Pulmonary artery endothelial cell (primary cell): ENCODE measurements at places on chromosomes 6 and 20. TPM values are rescaled to one million over a fixed set of nuclear protein-coding genes. Genes with fewer than 3 reads are reported as not detected.

HUS1B gene
- total RNA-seq: 0.71 and 0.73 TPM in 2 replicates

FOXP4 gene
- total RNA-seq: 2.9 and 3.1 TPM in 2 replicates

RSPH3 gene
- 1.5 and 1.6 TPM in 2 replicates for total RNA-seq

OXT gene
- not detected in 2 replicates for total RNA-seq

TP53TG5 gene
- not detected in 2 replicates for total RNA-seq

SNX21 gene
- total RNA-seq: 20.8 and 22.7 TPM in 2 replicates

- no peak for DNase-seq
These were observed 583.3 kb downstream of the TENT5A start for GRCh38 chr6:81169166-81169565.

GRCh38 chr20:35883336-35883777 is 70.9 kb downstream of the SCAND1 start:
- DNase-seq: no peak

DNA sequence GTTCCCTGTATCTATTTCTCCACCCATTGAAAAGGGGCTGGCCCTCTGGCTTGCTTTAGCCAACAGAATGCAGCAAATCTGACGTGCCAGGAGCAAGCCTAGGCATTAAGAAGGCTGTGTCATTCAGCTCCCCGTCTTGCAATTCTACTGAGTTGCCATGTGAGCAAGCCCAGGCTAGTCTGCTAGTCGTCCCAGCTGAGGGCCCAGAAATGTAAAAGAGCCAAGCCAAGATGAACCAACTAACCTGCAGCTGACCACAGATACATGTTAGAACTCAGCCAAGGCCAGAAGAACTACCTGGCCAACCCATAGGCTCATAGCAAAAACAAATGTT is 30.1 kb downstream of the PREP start:
- DNase-seq: no peak

GRCh38 chr6:144696610-144697368 is 411.7 kb downstream of the UTRN start:
- DNase-seq: no peak

- DNase-seq: no peak
These were observed 92.7 kb upstream of the DTNBP1 start for GRCh38 chr6:15755526-15755925.

- peak; percentile 20 for DNase-seq
These were observed 201.8 kb upstream of the LRFN2 start for GRCh38 chr6:40788661-40789655.

GRCh38 chr6:38937839-38938613 is 110.6 kb upstream of the GLP1R start:
- no peak for DNase-seq

GRCh38 chr6:158648682-158649131 is 1.1 kb upstream of the SYTL3 start:
- no peak for DNase-seq

DNA sequence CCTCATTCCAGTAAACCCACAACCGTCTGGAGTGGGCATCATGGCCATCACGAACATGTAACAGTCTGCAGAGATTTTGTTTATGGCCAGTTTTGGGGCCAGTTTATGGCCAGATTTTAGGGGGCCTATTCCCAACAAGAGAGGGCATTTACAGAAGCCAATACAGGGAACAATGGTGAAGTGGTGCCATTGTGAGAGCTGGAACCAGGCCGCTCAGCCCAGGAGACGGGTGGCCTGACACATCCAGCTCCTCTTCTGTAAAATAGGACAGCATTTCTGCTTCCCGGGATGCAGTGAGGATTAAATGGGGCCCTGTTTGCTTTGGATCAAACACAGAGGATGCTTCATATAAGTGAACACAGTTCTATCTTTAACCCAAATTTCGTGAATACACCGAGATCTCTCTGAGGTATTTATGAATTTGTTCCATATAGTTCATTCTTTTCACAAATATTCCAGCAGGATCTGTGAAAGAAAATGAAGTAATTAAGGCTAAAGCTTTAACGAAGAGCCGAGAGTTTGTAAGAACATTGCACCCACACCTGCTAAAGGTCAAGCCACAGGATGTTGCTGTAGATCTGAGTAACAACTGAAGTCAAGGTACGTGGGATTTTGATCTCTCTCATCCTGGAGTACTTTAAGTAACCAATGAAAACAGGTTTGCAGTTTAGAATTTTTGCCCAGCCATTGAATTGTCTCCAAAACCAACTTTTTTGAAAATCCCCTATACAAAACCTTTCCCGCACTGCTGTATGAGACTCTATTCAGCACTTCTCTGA is 14.5 kb upstream of the SIRPG start:
- DNase-seq: no peak

- no peak for DNase-seq
These were observed 11.1 kb upstream of the VAPB start for GRCh38 chr20:58377766-58378401.

- peak; percentile 78 for DNase-seq
These were observed 45.5 kb downstream of the ANKS1A start for GRCh38 chr6:34934516-34934915.

GRCh38 chr20:46433051-46433450 is 26.6 kb upstream of the ELMO2 start:
- DNase-seq: no peak

- DNase-seq: no peak
These were observed at the start of gene TUBB2A for GRCh38 chr6:3157131-3157933. Gene TUBB2A, minus strand, starts transcription at chr6:3157544. Its CDS starts 81 bp downstream, at chr6:3157463.

- no peak for DNase-seq
These were observed 384.4 kb downstream of the BMP2 start for GRCh38 chr20:7151676-7152470.

DNA sequence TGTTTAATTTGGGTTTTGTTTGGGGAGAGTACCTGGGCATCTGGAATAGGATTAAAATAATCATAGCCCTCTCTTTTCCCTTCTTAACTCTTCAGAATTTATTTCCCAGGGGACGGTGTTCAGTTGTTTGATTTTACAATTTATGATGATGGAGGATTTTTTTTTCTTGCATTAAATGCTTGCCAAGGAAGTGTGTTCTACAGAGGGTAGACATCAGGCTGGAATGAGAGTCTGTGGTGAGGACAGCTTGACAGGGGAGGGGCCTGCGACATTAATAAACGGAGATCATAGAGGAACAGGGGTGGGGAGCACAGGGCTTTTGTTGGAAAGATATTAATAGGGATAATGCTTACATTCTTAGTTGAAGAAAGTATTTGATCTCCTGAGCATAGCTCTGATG is 297.5 kb downstream of the CLIC5 start:
- no peak for DNase-seq

- no peak for DNase-seq
These were observed 250.5 kb downstream of the ESR1 start for GRCh38 chr6:152057832-152058498.

- DNase-seq: no peak
These were observed 70.1 kb upstream of the RPS6KA2 start for GRCh38 chr6:166697113-166697512.

DNA sequence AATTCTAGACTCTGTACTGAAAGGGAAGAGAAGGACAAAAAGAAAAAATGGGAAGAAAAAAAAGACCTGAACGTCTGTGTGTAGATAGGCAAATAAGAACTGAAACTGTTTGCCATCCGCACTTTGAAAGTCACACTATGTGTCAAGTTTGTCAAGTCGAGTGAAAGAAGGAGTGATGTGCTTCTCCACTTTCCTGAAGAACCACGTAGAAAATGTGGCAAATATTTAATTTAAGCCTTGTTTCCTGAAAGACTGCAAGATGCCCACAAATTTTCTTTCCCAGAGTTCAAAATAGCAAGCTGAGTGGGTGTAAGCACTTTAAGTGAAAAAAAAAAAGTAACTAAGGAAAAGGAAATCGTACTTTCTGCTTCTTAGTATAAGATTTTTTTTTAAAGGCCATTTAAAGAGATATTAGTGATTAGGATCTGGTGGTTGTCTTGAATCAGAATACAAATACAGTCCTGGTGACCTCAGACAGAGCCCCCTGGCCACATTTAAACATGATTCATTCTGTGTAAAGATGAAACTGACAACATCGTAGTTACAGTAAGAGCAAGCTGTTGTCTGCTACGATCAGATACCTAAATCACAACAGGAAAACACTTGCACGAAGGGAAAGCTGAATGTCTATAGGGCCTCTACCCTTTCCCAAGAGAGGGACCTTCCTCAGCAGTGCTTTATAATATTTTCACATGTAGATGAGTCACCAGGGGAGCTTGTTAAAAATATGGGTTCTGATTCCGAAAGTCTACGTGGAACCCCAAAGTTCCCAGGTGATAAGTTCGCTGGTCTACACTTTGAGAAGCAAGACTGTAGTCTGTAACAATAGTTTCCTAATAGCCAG is 102.3 kb downstream of the HIVEP2 start:
- peak; percentile 26 for DNase-seq

- no peak for DNase-seq
These were observed 147.8 kb upstream of the INSM1 start for GRCh38 chr20:20220134-20220533.

DNA sequence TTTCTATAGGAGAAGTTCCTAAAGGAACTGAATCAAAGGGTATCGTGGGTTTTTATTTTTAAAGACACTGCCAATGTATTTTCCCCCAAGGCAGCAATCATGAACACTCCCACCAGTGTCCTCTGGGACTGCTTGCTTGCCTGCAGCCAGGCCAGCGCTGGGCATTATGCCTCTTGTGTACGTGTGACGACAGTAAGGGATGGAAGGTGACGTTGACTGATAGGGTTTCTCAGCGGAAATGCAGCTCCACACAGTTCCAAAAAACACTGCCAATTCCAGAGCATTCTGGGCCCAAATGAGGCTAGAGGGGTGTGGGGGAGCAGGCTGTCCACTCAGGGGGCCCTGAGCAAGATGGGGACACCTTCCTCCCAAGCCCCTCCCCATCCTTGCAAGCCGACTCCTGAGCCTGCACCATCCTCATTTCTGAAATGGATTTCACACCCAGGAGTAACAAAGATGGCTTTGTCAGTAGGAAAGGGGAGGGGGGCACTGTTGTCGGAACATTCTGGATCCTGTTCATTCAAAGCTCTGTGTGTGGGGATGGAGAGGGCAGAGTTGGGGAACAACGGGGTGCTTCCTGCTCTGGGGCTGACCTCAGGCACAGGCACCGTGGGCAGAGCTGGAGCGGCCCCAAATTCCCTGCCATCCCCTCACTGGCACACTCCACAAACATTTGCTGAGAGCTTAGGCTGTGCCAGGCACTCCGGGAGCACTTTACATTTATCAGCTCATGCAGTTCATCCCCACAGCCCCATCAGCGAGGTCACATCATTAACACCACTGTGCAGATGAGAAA is 20.0 kb downstream of the PREX1 start:
- DNase-seq: no peak

GRCh38 chr6:13302751-13303667 is 25.3 kb downstream of the TBC1D7 start:
- DNase-seq: peak; percentile 92

DNA sequence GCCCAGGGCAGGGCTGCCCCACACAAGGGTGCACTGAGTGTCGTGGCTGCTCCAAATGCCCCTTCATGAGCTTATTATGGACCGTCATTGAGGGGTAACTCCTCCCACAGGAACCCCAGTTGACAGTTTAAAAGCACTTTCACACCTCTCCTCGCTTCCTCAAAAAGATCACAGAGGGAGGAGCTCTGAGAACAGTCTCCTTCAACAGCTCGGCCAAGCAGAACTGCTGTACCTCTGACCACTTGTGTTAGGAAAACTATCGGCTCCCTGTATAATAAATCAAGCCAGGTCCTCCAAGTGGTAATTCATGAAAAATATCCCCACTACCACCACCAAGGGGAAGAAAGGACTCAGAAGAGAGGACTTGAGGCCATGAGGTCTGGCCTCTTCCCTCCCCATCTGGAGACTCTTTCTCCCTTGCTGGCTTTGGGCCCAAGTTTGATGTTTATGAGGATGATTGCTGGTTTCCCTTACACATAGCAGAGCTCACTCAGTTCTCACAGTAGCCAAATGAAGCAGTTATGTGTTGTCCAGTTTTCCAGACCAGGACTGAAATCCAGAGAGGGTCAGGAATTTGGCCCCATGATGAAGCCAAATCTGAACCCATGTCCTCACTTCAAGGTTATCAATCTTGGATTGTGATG is 8.7 kb downstream of the SNX21 start:
- no peak for DNase-seq

- DNase-seq: no peak
These were observed 76.8 kb upstream of the SIRPG start for GRCh38 chr20:1734269-1734858.

GRCh38 chr20:47360297-47361056 is 4.0 kb upstream of the ZMYND8 start:
- peak; percentile 99 for DNase-seq

- DNase-seq: no peak
These were observed 216.8 kb downstream of the TMEM242 start for GRCh38 chr6:157106487-157106886.

DNA sequence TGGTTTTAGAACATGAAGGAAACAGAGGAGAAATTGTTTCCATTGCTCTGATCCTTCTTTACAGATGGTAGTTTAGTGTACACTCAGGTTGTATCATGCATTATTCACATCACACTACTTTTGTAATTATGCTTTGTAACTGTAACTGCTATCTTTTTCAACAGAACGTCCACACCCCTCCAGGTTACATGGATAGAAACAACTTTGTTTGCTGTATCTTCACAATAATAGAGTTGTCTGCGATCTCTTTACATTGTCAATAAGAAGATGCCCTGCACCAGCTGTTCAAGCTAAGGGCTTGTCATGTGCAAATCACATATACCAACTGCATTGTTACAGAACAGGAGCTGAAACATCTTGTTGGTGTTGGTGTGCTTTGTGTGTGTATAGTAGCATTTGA is 67.9 kb upstream of the MAP7 start:
- no peak for DNase-seq

GRCh38 chr6:49550492-49551077 is at the start of gene C6orf141:
Gene C6orf141, plus strand, starts transcription at chr6:49550668. Its CDS starts 125 bp downstream, at chr6:49550793.
- no peak for DNase-seq

GRCh38 chr6:105568142-105568541 is 165.3 kb upstream of the PREP start:
- no peak for DNase-seq

DNA sequence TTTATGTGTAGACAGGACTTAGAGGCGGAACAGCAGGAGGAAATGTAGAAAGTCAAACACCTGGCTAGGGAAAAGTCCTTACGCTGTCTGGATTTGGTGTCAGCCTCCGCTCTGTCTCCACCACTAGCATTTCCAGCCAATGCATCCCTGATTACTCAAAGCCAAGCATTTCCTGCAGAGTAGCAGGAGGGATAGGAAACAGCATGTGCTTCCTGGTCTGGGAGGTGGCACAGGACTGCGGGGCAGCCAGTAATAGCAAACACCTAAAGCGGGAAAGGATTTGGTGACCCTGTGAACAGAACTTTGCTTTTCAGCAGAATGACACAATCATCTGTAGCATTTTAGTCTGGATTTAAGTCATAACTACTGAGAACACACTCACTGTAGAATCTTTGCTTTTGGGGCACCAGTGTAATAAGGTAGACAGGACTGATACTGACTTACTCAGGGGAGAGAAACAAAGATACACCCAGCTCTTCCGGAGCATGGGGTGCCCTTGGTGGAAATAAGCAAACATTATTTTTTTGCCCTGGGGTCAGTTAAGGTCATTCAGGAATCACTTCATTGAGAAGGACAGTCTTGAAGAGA is 133.3 kb upstream of the AHI1 start:
- peak; percentile 59 for DNase-seq

- DNase-seq: no peak
These were observed 155.0 kb downstream of the GJA1 start for GRCh38 chr6:121590438-121590837.

GRCh38 chr6:30703011-30703410 is 12.2 kb upstream of the NRM start:
- DNase-seq: no peak
